Ovary (tissue), 10 donors: ENCODE measurements at places on chromosomes 3 and 15. TPM values are rescaled to one million over a fixed set of nuclear protein-coding genes. Genes with fewer than 3 reads are reported as not detected.

Gene APEH
- 90.9 TPM for total RNA-seq

Gene EPHB3
- 16.1 TPM for total RNA-seq

DNA sequence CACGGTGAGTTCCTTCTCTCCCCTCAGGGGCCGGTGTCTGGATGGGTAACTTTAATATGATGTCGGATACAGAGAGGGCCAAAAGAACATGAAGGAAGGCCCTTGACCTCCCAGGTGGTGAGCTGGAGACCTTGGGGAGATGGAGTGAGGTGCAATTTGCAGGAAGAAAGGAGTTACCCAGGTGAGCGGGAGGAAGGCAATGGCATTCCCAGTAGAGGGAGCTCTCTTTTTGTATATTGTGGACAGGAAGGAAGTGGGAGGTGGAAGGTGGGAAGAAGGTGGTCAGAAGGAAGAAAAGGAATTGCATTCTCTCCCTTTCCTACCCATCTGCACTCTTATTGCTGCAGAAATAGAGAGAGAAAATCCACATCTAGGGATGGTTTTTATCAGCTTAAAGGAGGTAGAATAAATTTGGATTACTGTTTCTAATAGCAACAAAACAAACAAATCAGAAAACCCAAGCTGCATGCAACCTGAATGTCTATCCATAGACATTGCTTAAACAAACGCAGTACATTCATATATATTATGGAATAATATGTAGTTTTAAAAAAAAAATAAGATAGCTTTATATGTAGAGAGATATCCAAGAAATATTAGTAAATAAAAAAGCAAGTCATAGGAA, 169.0 kb upstream of the TSC22D2 start:
- DNase-seq = no peak

DNA sequence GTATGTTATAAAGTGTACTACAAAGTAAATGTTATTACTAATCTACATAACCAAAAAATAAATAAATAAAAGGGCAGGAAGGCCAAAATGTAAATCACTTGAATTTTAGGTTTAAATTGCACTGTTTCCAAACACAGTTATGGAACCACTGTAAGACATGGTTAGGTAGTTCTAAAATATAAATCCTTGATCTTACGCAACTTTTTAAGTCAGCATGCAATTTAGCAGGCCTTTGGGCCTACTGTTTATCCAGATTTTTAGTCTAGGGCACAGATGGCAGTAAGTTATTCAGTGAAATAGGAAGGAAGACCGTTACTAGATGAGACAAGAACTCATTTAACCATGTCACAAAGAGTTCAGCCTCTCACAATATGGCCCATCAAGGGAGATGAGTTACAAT, 187.4 kb upstream of the SLC2A2 start:
- DNase-seq = no peak

Gene TMEM207
- not detected for total RNA-seq

DNA sequence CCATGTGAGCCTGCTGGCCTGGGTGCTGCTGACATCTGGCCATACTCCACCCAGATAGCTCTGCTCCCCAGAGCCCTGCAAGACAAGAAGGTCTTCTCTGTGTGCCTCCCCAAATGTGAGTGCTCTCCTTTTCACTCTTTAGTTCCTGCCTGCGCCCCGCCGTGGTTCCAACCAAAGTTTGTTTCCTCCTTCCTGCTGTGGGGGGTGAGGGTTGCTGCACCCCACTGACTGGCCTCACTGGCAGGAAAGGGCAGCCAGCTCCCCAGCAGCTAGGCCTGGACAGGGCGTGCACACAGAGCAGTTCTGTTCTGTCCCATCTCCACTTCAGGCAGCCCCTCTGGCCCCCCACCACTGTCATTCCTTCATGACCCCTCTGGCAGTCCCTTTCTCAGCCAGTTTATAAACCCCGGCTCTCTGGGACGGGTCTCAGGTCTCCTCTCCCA, 5.4 kb upstream of the CCDC174 start:
- no peak for DNase-seq

- DNase-seq = peak; percentile 61
Measured at GRCh38 chr15:85689729-85690128, 105.0 kb downstream of the KLHL25 start.

DNA sequence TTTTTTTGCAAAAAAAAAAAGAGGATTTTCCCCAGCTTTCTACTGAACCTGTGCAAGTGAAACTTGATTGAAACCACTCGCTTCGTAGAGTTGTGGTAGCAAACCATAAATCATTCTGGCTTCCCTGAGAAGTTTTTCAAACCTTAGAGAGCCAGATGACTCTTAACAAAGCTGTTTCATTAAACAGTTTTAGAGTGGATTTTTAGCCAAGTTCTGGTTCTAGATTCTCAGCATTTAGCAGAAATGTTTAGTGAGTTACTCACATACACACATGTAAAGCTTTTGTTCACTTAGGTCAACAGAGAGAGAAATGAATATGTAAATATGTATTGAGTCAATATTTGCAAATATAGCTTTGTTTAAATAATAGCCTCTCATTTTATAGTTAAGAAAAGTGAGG, 18.1 kb upstream of the CCR9 start:
- DNase-seq = no peak

Gene SAMD7
- total RNA-seq = not detected

Gene ST3GAL6
- total RNA-seq = 1.9 TPM

DNA sequence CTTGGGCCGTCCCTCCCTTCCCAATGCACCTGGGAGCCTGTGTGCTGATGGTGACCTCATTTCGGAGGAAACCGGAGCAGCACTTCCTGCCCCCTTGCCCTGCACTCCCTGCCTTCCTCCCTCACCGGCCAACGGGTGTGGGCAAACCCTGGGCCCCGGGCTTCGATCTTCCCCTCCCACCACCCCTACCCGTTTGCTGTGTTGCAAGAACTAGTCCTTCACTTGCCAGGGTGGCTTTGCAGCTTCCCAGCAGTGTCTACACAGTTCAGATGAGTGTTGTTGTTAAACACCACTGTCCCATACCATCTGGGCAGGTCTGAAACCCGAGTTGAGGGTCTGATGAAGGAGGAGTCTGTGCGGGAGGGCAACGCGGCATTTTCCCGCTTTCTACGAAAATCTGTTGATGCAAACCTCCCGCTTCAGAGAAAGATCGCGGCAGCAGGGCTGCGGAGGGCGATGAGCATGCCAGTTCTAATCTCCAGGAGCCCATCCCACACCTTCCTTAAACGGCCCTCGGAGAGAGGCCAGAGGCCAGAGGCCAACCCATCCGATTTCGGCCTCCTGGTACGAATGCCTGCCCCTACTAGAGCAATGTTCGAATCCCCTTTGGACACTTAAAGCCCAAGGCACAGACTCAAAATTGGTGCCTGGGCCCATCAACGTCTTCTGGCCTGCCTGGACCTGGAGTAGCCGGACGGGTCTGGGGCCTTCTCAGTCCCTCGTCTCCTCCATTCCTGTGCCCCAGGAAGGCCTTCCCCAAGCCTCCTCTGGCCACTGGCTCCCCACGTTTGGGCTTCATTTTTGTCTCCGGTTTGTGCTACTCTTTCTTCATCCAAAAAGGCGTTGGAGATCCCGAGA, 35.7 kb upstream of the POLG start:
- no peak for DNase-seq

GRCh38 chr15:63672775-63673174, 75.6 kb downstream of the FBXL22 start:
- DNase-seq = no peak

DNA sequence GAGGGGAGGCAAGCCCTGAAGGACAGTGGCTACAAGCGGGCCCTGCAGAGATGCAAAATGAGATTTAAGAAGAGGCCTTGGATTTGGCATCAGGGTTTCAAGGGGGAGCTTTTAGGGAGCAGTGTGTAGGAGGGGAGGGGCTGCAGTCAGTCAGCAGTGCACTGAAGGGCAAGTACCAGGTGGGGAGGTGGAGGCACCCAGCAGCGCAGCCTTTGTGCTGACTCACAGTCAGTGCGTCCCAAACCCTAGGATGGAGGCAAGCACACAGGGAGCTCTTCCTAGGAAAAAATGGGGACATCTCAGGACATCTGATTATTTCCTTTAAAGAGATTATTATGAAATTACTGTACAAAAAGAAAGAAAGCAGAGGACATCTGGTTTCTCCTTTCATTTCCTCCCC, 80.0 kb downstream of the AAGAB start:
- DNase-seq = peak; percentile 14

Gene EFHB
- total RNA-seq = 2.8 TPM

DNA sequence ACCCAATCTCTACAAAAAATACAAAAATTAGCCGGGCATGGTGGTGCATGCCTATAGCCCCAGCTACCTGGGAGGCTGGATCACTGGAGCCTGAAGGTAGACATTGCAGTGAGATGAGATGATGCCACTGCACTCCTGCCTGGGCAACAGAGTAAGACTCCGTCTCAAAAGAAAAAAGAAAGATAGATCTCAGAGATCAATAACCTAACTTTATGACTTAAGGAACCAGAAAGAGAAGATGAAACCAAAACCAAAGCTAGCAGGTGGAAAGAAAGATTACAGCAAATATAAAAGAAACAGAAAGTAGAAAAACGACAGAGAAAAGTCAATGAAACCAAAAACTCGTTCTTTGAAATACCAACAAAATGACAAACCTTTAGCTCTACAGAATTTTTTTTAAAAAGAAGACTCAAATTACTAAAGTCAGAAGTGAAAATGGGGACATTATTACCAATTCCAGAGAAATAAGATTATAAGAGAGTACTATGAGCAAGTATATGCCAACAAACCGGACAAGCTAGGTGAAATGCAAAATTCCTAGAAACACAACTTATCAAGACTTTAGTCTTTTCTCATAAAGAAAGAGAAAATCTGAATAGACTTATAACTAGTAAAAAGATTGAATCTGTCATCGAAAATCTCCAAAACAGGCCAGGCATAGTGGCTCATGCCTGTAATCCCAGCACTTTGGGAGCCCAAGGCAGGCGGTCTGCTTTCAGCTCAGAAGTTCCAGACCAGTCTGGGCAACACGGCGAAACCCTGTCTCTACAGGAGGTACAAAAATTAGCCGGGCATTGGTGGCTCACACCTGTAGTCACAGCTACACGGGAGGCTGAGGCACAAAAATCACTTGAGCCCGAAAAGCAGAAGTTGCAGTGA, 35.0 kb downstream of the ACAP2 start:
- DNase-seq = no peak

GRCh38 chr3:71485896-71486295, 97.6 kb downstream of the FOXP1 start:
- no peak for DNase-seq

Gene DUOXA1
- total RNA-seq = 0.30 TPM

DNA sequence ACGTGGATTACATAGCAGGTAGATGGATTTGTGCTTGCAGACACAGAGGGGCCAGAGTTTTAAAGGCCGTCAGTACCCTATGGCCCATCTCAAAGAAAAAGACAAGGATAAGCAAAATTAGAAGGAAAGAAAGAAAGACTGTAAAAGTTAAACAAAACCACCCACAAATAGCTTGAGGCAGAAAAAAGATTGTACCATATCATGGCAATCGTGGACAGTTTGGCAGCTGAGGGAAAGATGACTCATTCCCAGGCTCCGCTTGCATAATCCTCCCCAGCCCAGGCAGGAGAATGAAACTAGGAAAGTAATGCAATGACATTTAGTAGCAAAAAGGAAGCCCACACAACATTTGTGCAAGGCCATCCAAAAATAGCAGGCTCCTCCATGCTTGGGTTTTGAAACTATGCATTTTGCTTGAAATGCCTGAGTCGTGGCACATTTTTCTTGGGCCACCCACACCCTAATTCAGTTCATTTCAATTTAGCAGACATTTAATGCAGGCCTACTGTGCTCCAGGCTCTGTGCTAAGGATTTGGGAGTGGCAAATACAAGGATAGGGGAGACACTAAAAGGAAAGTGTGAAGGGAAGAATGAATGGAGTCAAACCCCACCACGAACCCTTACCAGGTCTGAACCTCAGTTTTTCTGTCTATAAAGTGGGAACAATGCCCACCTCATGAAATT, 40.9 kb upstream of the SMAD3 start:
- peak; percentile 79 for DNase-seq

DNA sequence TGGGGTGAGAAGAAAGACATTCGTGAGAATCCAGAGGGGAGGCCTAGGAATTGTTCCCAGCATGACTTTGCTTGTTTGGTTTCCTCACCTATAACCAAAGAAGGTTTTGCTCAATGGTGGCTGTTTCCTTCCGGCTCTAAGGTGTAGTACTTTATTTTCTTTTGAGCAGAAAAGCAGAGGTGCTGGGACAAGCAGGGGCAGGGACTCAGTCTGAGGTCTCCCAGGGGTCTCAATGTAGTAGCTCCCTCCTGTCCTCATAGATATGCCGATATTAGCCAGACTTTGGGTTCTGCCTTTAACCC, 41.6 kb downstream of the ZBTB38 start:
- DNase-seq = no peak

GRCh38 chr3:4846543-4846942, 132.7 kb upstream of the BHLHE40 start:
- DNase-seq = no peak

- no peak for DNase-seq
Measured at GRCh38 chr3:127193341-127193740, 410 bp downstream of the PRR23E start.

GRCh38 chr3:99929745-99930139, 112.1 kb downstream of the CMSS1 start:
- DNase-seq = peak; percentile 28

GRCh38 chr15:35713733-35714132, 167.8 kb upstream of the DPH6 start:
- DNase-seq = no peak

- DNase-seq = no peak
Measured at GRCh38 chr15:91884606-91885005, 31.1 kb downstream of the SLCO3A1 start.

Gene RTP1
- 0.08 TPM for total RNA-seq

GRCh38 chr3:15983232-15983631, 185.5 kb upstream of the ANKRD28 start:
- no peak for DNase-seq

- DNase-seq = no peak
Measured at GRCh38 chr3:58357402-58357801, 24.7 kb downstream of the PXK start.

Gene AP3B2
- 5.6 TPM for total RNA-seq

- no peak for DNase-seq
Measured at GRCh38 chr3:60046210-60046609, 996.4 kb upstream of the CFAP20DC start.

Gene MAGEL2
- 2.4 TPM for total RNA-seq

Gene DET1
- 17.6 TPM for total RNA-seq
